Sigmoid colon (tissue), 7 donors: ENCODE measurements at places on chromosomes 2 and 18. TPM values are rescaled to one million over a fixed set of nuclear protein-coding genes. Genes with fewer than 3 reads are reported as not detected.

Gene SCN7A
- 117 TPM for total RNA-seq

Gene ASPRV1
- total RNA-seq, result 1.4 TPM

Gene ZC3H6
- 13.2 TPM for total RNA-seq

Gene G6PC2
- total RNA-seq, result not detected

Gene FIGN
- total RNA-seq, result 8.0 TPM

Gene IL36B
- total RNA-seq, result not detected

- no peak for DNase-seq
Measured at GRCh38 chr2:175647058-175647457, 355.0 kb downstream of the LNPK start.

- no peak for DNase-seq
Measured at GRCh38 chr2:80748592-80748991, 444.0 kb upstream of the LRRTM1 start.

GRCh38 chr2:5328826-5329225 lies 363.4 kb upstream of the SOX11 start:
- no peak for DNase-seq

- DNase-seq, result no peak
Measured at GRCh38 chr2:12841021-12841420, 124.3 kb downstream of the TRIB2 start.

GRCh38 chr2:100606726-100607343 lies 44.0 kb downstream of the PDCL3 start:
- DNase-seq, result no peak

GRCh38 chr2:7919510-7919909 lies 762.3 kb upstream of the ID2 start:
- DNase-seq, result no peak

DNA sequence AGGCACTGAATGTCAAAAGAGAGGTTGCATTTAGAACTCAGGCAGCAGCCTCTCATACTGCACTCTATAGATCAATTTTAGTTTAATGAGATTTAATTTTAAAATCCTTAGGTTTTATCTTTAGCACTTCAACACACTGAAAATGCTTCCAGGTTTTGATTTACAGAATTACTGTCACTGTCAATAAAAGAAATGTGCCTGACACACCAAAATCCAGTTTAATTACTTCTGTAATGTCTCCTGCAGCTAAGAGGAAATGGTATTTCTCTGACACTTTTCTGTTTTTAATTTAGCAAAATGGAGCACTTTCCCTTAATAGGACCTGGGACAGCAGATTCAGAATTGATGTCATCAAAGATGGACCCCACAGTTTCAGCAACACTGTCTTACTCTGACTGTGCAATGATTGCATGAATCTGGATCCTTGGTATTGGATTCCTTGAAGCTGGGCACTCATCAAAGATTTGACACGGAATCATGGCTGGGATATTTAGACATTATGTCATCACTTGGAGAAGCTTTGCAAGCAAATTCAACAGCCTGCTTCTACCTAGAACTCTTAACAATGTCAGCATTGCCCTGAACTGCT lies 576.5 kb downstream of the NRXN1 start:
- no peak for DNase-seq

DNA sequence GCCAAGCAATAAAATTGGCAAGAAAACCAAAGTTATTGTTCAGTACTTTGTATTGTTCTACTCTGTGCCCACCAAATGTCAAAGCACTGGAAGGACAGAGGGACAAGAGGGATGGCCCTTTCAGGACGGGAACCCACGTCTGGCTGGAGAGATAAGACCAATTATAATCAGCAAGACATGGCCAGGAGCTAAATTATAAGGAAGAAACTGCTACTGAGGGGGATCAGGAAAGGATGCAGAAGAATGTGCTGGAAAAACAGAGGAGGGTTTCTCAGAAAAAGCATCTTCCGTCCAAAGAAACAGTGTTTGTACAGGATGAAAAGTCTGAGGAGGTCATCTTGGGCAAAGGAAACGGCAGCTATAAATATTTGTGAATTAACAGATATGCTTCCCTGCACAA lies 46.4 kb upstream of the NARS1 start:
- DNase-seq, result no peak

DNA sequence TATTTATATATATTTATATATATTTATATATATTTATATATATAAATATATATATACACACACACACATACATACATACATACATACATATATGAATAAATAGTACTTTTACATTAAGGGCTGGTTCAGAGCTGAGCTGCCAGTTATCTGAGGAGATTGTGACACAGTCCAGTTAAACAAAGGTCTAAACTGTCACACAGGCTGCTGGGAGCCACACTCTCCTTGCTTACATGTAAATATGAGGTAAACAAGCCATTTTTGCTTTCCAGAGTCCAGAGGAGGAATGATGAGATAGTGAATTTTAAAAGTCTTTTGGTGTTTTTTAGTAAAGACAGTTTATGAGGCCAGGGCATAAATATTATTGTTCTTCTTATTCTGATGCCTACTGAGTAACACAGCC lies 377.5 kb upstream of the PIK3C3 start:
- DNase-seq, result no peak

DNA sequence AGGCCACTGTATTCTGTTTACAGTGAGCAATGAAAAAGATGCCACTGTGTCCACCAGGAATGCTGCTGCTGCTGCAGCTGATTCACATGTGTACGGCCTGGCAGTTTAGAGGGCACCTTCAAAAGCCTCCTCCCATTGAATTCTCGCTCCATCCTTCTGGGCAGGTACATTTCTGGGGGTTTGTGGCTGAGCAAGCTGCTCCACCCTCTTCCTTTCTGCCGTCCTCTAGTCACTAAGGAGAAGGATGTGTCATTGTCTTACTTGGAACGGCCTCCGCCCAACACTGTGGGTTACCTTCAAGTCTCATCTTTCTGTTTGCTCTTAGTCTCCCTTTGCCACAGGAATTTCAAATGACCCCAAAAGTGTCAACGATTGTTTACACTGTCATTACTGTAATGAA lies 182.0 kb downstream of the ZBTB7C start:
- DNase-seq, result no peak

- DNase-seq, result no peak
Measured at GRCh38 chr2:204687776-204688175, 142.5 kb downstream of the PARD3B start.

DNA sequence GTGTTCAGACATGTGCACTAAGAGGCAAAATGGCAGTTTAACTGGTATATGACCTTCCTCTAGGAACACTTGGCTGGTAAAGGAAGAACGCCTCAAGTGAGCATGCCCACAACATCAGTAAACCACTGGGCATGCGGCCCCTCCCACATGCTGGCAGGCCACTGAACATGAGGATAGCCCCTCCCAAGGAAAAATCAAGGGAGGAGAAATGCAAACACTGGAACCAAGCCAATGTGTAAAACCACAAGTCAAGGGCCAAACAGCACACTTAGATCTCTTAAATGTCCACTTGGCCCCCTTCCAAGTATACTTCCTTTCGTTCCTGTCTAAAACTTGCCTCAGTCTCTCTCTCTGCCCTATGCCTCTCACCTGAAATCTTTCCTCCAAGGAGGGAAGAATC lies 980.8 kb downstream of the TSN start:
- DNase-seq, result no peak

- no peak for DNase-seq
Measured at GRCh38 chr18:58661423-58661822, 9.8 kb upstream of the MALT1 start.

DNA sequence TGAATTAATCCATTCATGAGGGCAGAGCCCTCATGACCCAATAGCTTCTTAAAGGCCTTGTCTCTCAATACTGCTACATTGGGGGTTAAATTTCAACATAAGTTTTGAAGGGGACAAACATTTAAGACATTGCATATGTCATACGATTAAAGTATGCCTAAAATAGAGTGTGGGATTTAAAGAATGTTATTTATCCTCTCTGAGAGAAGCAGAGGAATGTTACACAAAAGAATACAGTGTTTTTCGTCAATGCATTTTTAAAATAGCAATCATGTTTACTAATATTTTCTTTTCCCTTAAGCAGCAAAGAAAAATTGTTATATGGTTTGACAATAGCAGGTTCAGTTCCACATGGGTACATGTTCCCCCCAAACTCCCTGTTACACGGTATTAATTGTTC lies 363.1 kb downstream of the NUP35 start:
- no peak for DNase-seq

DNA sequence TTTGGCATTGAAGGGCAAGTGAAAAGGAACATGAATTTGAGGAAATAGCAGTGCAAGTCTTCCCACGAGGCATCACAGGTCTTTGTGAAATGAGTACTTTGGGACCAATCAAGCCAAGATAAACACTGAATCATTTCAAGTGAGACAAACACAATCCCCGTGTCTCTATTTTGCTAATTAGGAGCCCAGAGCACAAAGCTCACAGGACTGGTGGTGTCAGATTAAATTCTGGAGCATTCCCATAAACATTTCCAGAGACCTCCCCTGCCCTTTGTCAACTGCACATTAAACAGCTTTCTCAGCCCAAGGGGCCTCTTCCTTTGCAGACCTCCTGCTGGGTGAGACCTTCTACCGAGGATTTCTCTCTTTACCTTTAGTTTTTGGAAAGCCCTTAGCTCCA lies 50.7 kb downstream of the DAPL1 start:
- DNase-seq, result no peak

DNA sequence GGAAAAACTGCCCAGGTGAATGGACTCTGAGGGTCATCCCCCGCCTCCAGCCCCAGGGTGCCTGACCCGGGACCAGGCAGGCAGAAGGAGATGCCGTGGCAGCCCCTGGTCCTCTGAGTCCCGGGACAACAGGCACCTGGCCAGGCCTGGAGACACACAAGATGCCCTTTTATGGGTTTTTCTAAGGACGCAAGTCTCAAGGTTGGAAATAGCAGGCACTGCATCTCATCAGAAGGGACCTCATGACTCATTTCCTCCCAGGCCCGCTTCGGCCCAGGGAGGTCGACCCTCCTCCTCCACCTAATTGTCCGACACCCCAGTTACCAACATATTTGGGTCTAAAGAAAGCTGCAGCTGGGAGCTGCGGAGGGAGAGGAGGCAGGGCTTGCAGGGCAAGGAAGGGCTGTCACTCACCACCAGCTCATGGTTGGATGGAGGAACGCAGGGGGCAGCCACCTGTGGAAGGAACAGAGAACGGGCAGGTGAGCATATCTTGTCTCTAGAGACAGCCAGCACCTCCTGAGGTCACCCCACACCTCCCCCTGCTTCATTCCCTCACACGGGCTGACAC lies 82.9 kb downstream of the TNS1 start:
- DNase-seq, result peak; percentile 95

DNA sequence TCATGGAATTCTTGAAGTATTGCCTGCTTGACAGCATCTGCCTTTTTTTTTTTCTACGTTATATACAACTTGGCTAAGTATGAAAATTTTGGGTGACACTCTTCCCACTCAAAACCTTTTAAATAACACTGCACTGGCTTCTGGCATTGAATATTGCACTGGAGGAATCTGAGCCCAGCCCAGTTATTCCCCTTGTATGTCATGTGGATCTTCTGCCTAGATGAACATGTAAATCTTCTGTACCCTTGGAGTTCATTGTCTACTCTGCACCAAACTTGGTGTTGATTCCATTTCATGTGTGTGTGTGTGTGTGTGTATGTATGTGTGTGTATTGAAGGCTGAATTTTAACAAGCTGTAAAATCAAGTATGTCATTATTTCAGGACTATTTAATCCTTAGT lies 59.4 kb downstream of the NAPG start:
- DNase-seq, result no peak
